A549 treated with AZD2906 at 1 μM for 4 hours (cell line): ENCODE measurements at places on chromosomes 6 and 20. TPM values are rescaled to one million over a fixed set of nuclear protein-coding genes. Genes with fewer than 3 reads are reported as not detected.

The GHRH gene
- not detected in 5 replicates for total RNA-seq

The CCN2 gene
- 157 to 273 TPM (median 207 TPM) in 5 replicates for total RNA-seq

The APCDD1L gene
- total RNA-seq: 0.03 to 0.20 TPM (median 0.06 TPM) in 5 replicates

The GRM4 gene
- 0.08 to 0.17 TPM (median 0.14 TPM) in 5 replicates for total RNA-seq

The KHDC1L gene
- total RNA-seq: 0.22 to 0.33 TPM (median 0.26 TPM) in 5 replicates

The MICB gene
- total RNA-seq: 5.8 to 6.5 TPM (median 6.2 TPM) in 5 replicates

The TRIM40 gene
- total RNA-seq: not detected in 5 replicates

The HCK gene
- 0.05 to 0.11 TPM (median 0.06 TPM) in 5 replicates for total RNA-seq

The CLIC5 gene
- 0.01 TPM in 1 of 5 replicates, not detected in the others for total RNA-seq

The SAMD5 gene
- total RNA-seq: 0.37 to 0.55 TPM (median 0.49 TPM) in 5 replicates

The FLRT3 gene
- total RNA-seq: 2.4 to 3.4 TPM (median 2.6 TPM) in 5 replicates

The PLN gene
- total RNA-seq: not detected in 5 replicates

The MATN4 gene
- total RNA-seq: 0.10 to 0.22 TPM (median 0.12 TPM) in 4 of 5 replicates, not detected in the other

The NXT1 gene
- 53.6 to 74.5 TPM (median 69.4 TPM) in 5 replicates for total RNA-seq

The TSBP1 gene
- total RNA-seq: not detected in 5 replicates

The BEND6 gene
- 0.68 to 1.1 TPM (median 0.84 TPM) in 5 replicates for total RNA-seq

The BMP2 gene
- 0.24 to 0.31 TPM (median 0.25 TPM) in 5 replicates for total RNA-seq
